A172 (cell line): ENCODE measurements at places on chromosomes 16 and 17. TPM values are rescaled to one million over a fixed set of nuclear protein-coding genes. Genes with fewer than 3 reads are reported as not detected.

The CDRT4 gene
- total RNA-seq, result 0.96 TPM in 1 of 2 replicates, not detected in the other

The CD300LB gene
- total RNA-seq, result not detected in 2 replicates

The BAHCC1 gene
- total RNA-seq, result 0.95 and 2.0 TPM in 2 replicates

The KRT25 gene
- total RNA-seq, result not detected in 2 replicates

The ST6GALNAC1 gene
- total RNA-seq, result not detected in 2 replicates

The HCRT gene
- total RNA-seq, result not detected in 2 replicates

The TAC4 gene
- total RNA-seq, result not detected in 2 replicates

The CTRB2 gene
- total RNA-seq, result not detected in 2 replicates

The KRT23 gene
- total RNA-seq, result not detected in 2 replicates

The PRRT2 gene
- total RNA-seq, result 3.3 and 7.4 TPM in 2 replicates

The NTHL1 gene
- total RNA-seq, result 67.8 and 77.4 TPM in 2 replicates

The OTOP2 gene
- total RNA-seq, result not detected in 2 replicates

The TMEM204 gene
- 0.17 TPM in 1 of 2 replicates, not detected in the other for total RNA-seq

The SP6 gene
- total RNA-seq, result 0.19 and 0.46 TPM in 2 replicates

The CMTM2 gene
- not detected in 2 replicates for total RNA-seq

The TBC1D3K gene
- 0.10 TPM in 1 of 2 replicates, not detected in the other for total RNA-seq

The TEPSIN gene
- total RNA-seq, result 21.4 and 24.1 TPM in 2 replicates

The KRTAP4-4 gene
- not detected in 2 replicates for total RNA-seq

The COX6A2 gene
- total RNA-seq, result not detected in 2 replicates

The MEIOC gene
- total RNA-seq, result 0.14 and 0.91 TPM in 2 replicates

The DOC2A gene
- total RNA-seq, result 0.45 and 1.7 TPM in 2 replicates

The RAB11FIP4 gene
- 2.2 and 2.6 TPM in 2 replicates for total RNA-seq

The TBC1D3C gene
- not detected in 2 replicates for total RNA-seq

The NTN3 gene
- 0.12 TPM in 1 of 2 replicates, not detected in the other for total RNA-seq

The FKBP10 gene
- 131 and 139 TPM in 2 replicates for total RNA-seq

The MAF gene
- 0.12 TPM in 1 of 2 replicates, not detected in the other for total RNA-seq

The TP53TG3B gene
- total RNA-seq, result not detected in 2 replicates

The MGAT5B gene
- 11.7 and 16.7 TPM in 2 replicates for total RNA-seq

The MYOCD gene
- not detected in 2 replicates for total RNA-seq

The SAP30BP gene
- 124 and 169 TPM in 2 replicates for total RNA-seq

The DRC3 gene
- 1.1 and 1.7 TPM in 2 replicates for total RNA-seq

The TPSAB1 gene
- total RNA-seq, result 2.1 and 4.0 TPM in 2 replicates

The ABCC12 gene
- total RNA-seq, result not detected in 2 replicates

The ASPHD1 gene
- total RNA-seq, result 18.4 and 22.0 TPM in 2 replicates

The CTNS gene
- total RNA-seq, result 36.0 and 37.8 TPM in 2 replicates

The SCNN1B gene
- not detected in 2 replicates for total RNA-seq

The CCL1 gene
- not detected in 2 replicates for total RNA-seq

The RPUSD1 gene
- total RNA-seq, result 58.3 and 70.0 TPM in 2 replicates

The ALOXE3 gene
- 0.05 TPM in 1 of 2 replicates, not detected in the other for total RNA-seq

The TEX19 gene
- 0.22 TPM in 1 of 2 replicates, not detected in the other for total RNA-seq

The KRT34 gene
- 0.31 and 1.1 TPM in 2 replicates for total RNA-seq

The P2RX5 gene
- 32.7 and 35.4 TPM in 2 replicates for total RNA-seq

The LDHD gene
- 0.65 and 2.1 TPM in 2 replicates for total RNA-seq
